Lower leg skin (tissue), 4 donors: ENCODE measurements at places on chromosomes 4 and X. TPM values are rescaled to one million over a fixed set of nuclear protein-coding genes. Genes with fewer than 3 reads are reported as not detected.

The AGTR2 gene
- total RNA-seq: not detected

The HSFX1 gene
- not detected for total RNA-seq

The PAGE5 gene
- total RNA-seq: not detected

The PHF8 gene
- 21.5 TPM for total RNA-seq

The PRR32 gene
- not detected for total RNA-seq

The CPLX1 gene
- not detected for total RNA-seq

The PITX2 gene
- 1.1 TPM for total RNA-seq

The HDAC8 gene
- 17.9 TPM for total RNA-seq

The VCX3A gene
- total RNA-seq: not detected

The CNKSR2 gene
- total RNA-seq: 3.6 TPM

The IL2 gene
- total RNA-seq: not detected

The GPM6B gene
- 9.0 TPM for total RNA-seq

The TKTL2 gene
- not detected for total RNA-seq

The MAGEA11 gene
- not detected for total RNA-seq

The AREG gene
- total RNA-seq: 10.1 TPM

The CXCL11 gene
- total RNA-seq: not detected

The ENAM gene
- total RNA-seq: not detected

The NUP62CL gene
- total RNA-seq: 1.6 TPM

The KIAA1210 gene
- total RNA-seq: not detected

The ZNF732 gene
- 0.64 TPM for total RNA-seq

The MRFAP1 gene
- total RNA-seq: 171 TPM

The MAGEE2 gene
- total RNA-seq: 0.19 TPM

The SPANXB1 gene
- total RNA-seq: not detected

The CORIN gene
- 3.0 TPM for total RNA-seq

The SHOX gene
- not detected for total RNA-seq

The PPP1R2C gene
- total RNA-seq: not detected

The EDNRA gene
- 10.3 TPM for total RNA-seq

The SAP30 gene
- 14.4 TPM for total RNA-seq
